ENCODE measurements at places on chromosomes 1 and 21.

DNA sequence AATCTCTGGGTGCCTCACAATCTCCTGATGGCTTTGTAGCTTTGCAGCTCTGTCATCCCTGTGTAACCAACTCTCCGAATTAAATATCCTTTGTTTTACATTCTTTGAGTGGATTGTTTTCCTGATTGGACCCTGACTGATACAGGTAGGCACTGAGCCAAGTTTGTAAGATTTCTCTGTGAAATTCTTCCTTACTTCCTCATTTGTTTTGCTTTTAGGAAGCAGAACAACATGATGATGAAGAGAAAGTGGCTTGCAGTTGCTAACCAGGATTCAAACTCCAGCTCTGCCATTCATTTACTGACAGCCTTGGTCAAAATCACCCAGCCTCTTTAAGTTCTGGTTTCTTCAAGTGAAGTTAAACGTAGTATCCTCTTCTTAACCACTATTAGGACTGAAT lies 452.3 kb downstream of the OMA1 start:
- no peak for DNase-seq

DNA sequence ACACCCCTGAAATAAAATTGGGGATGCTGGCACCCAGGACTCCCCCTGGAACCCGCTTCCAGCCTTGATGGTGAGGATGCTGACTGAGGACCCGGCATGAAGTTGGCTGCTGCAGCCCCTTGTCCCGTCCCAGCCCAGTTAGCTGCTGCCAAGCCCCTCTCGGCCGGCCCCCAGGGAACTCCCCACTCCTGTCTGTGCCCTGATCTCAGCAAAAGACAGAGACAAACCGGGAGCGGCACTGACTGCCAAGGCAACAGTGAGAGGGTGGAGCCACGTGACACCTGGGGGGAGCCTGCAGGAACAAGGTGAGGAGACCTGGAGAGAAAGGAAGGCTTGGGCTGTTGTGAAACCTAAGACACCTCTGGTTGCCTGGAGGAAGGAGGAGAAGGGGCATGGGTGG lies 24.7 kb downstream of the CASZ1 start:
- no peak for DNase-seq

DNA sequence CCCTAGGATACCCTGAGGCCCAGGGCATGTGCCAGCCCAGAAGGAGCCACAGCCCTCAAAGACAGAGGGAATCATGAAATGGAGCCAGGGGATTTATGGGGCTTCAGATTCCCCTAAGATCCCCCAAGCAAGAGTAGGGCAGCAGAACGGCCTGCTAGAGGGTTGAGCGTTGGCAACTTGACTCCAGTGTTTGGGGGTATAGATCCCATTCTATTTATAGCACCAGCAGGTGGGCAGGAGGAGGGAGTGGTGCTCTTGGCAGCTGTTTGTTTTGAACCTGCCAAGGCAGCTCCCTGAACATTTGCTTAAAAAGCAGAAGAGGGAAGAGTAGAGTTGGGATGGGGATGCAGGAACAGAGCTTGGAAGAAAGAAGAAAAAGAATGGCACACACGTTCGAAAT lies 33.7 kb downstream of the GLUL start:
- DNase-seq = no peak

DNA sequence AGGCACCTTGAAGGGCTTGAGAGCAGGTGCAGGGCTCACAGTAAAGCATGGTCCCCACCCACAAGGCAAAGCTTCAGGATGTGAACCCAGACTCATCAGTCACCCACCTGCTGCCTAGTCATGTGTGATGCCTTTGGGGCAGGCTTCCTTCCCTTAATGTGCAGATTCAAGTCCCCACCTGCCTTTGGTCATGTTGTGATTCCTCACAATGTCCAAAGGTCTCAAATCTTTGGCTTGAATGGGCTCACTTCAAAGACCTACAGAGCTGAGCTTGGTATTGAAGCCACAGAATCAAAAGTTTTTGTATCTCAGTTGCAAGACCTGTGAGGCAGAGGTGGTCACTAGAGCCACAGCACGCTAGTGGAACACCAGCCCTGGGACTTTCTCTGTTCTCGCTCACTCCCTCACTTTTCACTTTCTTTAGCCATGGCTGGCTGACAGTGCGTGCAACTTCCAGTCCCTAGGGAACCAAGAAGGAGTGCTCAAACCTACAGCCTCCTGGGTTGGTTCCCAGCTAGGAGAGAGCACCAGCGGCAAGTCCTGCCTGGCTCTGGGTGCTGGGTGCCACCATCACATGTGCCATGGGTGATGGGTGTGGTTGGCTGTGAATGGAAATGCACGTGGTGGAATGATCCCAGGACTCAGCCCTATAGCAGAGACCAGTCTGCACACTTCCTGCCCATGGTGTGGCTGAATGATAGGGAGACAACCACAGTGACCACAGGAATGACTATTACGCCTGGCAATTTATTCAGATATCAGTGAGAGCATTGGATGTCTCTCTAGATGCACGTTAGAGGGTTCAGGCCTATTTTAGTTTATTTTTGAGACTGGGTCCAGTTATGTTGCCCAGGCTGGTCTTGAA lies 26.4 kb upstream of the CLIC6 start:
- DNase-seq = peak; percentile 77

- DNase-seq = no peak
These were observed 41.9 kb downstream of the TRIM11 start for GRCh38 chr1:228364706-228365213.

DNA sequence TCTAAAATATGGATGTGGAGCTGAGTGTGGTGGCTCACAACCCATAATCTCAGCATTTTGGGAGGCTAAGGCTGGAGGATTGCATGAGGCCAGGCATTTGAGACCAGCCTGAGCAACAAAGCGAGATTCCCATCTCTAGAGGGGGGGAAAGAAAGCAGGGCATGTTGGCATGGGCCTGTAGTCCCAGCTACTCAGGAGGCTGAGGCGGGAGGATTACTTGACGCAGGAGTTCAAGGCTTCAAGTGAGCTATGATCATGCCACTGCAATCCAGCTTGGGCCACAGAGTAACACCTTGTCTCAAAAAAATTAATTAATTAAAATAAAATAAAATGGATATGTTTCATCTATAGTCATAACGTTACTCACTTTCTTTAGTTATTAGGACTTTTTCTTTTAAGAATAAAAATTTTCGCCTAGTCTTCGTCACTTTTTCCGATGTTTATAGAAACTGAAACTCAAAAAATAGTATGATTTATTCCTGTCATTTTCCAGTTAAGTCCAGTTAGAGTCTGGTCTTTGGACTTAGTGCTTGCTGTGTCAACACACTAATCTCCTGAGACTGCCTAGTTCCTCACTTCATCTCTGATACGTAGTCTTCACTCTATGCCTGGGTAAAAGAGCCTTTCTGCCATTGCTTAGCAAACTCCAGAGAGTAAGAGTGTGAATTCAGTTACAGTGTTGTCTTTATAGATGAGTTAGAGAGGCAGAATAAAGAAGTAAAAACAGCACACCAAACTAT lies 28.0 kb downstream of the IARS2 start:
- DNase-seq = no peak

DNA sequence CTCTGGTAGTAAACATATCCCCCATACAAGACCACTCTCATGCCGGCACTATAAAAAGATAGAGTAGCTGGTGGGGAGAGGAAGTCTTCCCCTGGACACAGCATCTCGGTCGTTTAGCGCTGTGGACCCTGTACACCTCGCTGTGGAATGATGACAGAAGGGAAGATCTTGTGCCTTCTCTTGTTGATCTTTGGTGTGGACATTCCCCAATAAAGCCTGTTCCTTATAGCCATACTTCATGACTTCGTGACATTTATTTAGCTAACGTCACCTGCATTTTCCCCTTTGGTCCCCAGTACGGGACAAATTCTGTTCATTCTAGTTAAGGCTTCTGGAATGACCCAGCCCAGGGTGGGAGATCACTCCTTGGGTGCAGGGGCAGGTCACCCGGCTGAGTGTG lies 24.9 kb upstream of the MAP10 start:
- DNase-seq = no peak

DNA sequence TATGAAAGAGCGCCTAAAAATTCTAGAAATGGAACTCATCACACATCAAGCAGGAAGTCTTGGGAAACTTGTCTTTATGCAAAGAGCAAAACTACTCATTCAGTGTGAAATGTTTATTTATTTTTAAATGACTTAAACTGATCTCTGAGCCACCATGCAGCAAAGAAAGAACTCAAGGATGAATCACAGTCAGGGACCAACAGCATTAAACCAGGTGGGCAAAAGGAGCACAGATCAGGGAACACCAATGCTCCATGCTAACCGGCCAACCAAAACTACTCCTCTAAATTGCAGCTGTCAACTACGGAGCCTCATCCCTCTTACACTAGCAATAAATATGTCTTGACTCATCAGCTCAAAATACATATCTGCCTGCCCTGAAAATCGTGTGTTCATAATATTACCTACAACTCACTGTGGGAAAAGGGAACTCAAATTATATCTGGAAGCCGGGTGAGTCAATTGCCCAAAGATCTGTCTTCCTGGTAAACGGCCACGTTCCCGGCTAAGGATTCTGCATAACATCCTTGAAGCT lies 129.2 kb downstream of the PTPN14 start:
- peak; percentile 86 for DNase-seq

GRCh38 chr1:183227422-183228346 lies 41.6 kb downstream of the LAMC2 start:
- peak; percentile 54 for DNase-seq

GRCh38 chr1:233725423-233725822 lies 111.5 kb downstream of the KCNK1 start:
- no peak for DNase-seq

Measured in EL (cell line).